ENCODE measurements at places on chromosomes 6 and 20.

- DNase-seq: no peak
Measured at GRCh38 chr6:11231564-11232192, 790 bp downstream of the NEDD9 start.

DNA sequence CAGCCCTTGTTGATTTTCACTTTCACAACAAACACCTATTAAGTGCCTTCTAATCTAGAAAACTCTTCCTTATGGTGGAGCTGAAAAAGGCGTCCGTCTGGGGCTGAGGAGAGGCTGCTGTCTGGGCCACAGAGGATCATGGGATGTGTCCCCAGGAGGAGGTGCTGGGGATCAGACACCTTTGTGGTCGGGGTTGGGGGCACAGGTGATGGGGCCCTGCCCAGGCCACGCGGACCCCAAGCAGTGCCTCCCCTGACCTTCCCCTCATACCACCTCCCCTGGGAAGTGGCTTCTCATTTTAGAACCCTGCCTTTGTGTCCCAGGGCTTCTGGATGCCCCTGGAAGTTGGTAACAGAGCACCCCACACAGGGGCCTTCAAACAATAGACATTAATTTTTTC, 41.1 kb downstream of the SUN5 start:
- DNase-seq: no peak

GRCh38 chr6:100968949-100969348, 87.8 kb upstream of the ASCC3 start:
- no peak for DNase-seq

GRCh38 chr20:36754656-36755222, 8.8 kb upstream of the NDRG3 start:
- no peak for DNase-seq

GRCh38 chr6:163459536-163459935, 45.0 kb downstream of the QKI start:
- DNase-seq: no peak

DNA sequence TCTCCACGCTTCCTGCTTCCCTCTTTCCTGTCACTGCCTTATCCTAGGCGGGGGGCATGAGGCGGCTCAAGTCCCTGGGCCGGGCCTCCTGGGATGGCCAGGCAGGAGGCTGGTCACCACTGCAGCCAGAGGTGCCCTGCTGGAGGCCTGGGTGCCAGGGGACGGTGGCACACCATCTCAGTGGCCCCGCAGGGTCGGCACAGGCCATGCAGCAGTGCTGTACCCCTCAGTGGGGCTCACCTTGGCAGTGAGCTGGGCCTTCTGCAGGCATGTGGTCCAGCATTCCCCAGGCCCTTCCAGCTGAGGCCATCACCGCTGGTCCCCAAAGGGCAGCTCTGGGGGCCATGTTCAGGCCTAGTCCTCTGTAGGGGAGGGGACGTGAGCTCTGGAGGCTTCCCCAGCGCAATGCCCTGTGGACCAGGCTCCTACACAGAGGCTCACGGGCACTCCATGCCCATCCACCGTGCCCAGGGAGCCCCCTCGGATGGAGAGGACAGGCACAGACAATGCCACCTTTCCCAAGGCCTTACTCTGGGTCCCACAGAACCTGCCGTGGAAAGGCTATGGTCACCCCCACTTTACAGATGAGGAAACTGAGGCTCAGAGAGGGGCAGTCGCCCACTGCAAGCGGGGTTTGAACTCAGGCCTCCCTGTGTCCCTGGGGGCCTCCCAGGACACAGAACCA, 123.8 kb downstream of the TAF4 start:
- no peak for DNase-seq

DNA sequence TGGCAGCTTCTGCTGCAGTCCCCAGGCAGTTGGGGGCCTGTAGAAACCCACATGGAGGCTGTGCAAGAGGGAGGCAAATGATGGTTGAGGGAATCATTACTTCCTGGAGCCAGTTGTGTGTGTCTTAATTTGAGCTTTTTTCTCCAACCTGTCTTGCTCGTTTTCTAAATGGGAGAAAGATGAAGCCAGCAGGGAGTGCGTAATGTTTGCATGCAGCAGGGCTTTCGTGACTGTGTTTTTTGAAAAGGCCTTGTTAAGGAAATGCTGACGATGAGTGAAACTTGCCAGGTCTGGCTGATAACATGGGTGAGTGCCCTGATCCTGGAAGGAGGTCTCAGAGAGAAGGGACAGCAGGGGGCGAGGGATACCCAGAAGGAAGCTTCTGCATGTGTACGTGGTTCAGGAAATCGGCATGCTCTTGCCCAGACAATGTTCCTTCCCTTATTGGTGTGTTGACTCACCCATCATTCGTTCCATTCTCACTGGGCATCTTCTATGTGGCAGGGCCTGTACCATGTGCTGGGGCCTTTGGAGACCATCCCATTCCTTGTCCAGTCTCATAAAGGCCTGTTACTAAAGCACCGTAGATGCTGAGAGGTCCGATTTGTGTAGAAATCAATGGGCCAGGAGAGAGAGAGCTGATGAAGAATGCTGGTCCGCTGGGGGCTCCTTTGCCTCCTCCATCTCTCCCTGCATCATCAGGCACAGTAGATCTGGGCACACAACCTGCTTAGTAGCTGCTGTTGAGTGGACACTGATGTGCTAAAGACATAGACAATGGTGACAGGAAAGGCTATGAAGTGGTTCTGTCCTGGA, 27.4 kb downstream of the GLP1R start:
- DNase-seq: no peak

GRCh38 chr20:56805313-56805712, 176.2 kb downstream of the TFAP2C start:
- DNase-seq: no peak

GRCh38 chr20:38523697-38524096, 51.1 kb downstream of the RALGAPB start:
- DNase-seq: no peak

- no peak for DNase-seq
Measured at GRCh38 chr6:154165478-154165877, 126.4 kb downstream of the OPRM1 start.

DNA sequence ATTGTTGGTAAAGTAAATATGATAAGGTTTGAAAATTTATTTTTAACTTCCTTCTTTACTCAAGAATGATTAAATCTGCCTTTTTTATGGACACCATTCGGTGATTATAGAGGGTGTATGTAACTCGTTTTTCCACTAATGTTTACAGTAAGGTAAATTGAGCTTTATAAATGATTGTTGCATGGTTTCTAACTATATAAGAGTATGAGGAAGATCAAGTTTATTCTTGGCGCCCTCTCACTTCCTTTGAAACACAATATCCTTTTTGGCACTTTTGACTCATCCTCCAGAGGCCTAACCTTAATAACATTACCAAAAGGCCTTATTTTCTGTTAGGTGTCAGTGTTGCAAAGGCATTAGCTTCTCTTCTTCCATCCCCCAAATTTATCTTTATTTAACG, 41.8 kb upstream of the MTRF1L start:
- DNase-seq: no peak

- DNase-seq: no peak
Measured at GRCh38 chr6:4169028-4169789, 33.8 kb upstream of the ECI2 start.

GRCh38 chr6:146785001-146785585, 186.3 kb downstream of the ADGB start:
- DNase-seq: no peak

- DNase-seq: no peak
Measured at GRCh38 chr6:29557320-29557719, 2.2 kb downstream of the UBD start.

- DNase-seq: no peak
Measured at GRCh38 chr6:159094444-159095252, 49.9 kb upstream of the TAGAP start.

GRCh38 chr20:58877050-58877975, 24.8 kb downstream of the GNAS start:
- DNase-seq: peak; percentile 89

- DNase-seq: no peak
Measured at GRCh38 chr20:23151885-23152284, 65.8 kb upstream of the CD93 start.

GRCh38 chr20:58018590-58018989, 209.9 kb downstream of the ANKRD60 start:
- no peak for DNase-seq

GRCh38 chr6:137136065-137136464, 37.4 kb downstream of the IL22RA2 start:
- no peak for DNase-seq

DNA sequence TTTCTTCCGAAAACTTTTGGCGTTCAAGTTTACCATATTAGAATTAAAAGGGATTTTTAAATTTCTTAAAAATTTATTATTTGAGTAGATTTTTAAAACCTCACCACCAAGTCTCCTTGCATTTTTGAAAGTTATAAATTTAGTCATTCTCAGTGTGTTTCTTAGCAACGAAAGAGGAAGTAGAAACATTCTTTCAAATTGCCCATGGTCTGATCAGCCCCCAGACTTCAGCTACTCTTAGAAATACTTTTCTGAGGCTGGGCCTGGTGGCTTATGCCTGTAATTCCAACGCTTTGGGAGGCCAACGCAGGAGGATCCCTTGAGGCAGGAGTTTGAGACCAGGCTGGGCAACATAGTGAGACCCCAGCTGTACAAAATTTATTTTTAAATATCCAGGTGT, 15.1 kb upstream of the RTF2 start:
- DNase-seq: no peak

Measured in DMS79 treated with DMSO at 0.1 percent for 48 hours (cell line).